ENCODE measurements at places on chromosomes 4 and X.

- DNase-seq: peak; percentile 11
Observed at GRCh38 chrX:42247241-42247640, 323.9 kb upstream of the CASK start.

GRCh38 chrX:105725228-105725627 is 97.1 kb upstream of the NRK start:
- DNase-seq: no peak

- no peak for DNase-seq
Observed at GRCh38 chrX:153644356-153645125, 2.5 kb upstream of the DUSP9 start.

GRCh38 chr4:180634306-180634705 is 1608.9 kb upstream of the TENM3 start:
- DNase-seq: no peak

GRCh38 chr4:82893942-82894341 is 3.0 kb upstream of the SEC31A start:
- peak; percentile 33 for DNase-seq

DNA sequence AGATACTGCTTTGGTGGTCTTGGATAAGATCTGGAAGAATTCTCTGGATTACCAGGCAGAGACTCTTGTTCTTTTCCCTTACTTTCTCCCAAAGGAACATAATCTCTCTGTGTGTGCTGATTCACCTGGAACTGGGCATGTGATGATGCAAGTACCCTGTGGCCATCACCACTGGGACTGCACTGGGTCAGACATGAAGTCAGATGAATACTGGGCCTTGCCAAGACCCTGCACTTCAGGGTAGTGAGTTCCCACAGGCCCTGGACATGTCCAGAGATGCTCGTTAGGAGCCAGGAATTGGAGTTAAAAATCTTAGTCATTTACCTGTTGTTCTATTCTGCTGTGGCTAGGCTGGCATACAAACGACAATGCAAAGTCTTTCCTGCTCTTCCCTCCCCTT is 290.1 kb upstream of the BMP3 start:
- DNase-seq: no peak

DNA sequence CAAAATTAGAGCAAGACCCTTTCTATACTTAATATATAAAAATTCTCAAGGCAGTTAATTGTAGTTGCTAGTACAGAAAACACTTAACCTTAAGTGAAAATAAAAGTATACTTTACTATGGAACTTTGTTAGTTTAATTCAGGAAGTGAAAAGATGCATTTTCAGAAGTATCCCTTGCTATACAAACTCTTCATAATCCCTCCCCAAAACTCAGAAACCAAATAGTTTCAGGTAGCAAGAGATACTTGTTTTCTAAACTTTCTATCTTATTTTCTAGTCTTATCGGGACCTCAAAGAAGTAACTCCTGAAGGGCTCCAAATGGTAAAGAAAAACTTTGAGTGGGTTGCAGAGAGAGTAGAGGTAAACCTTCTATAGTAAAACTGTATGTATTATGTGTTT is 14.3 kb downstream of the PAICS start:
- no peak for DNase-seq

DNA sequence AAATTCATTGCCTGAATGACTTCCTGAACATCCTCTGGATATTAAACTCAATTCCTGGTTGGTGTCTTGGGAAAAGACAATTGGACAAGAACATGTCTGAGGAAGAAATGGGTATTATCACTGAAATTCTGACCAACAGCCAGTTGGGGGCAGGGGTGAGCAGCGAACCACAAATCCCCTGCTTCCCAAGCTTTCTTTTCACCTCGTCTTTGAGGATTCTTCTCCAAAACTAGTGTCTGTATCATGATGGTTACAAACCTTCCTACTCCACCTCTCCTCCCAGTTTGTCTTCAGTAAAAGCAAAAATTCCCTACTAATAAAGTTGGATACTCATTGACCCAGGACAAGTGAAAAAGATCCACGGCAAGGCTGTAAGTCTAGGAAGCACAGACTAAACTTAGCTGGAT is 48.3 kb upstream of the WDR1 start:
- peak; percentile 51 for DNase-seq

GRCh38 chrX:13845721-13846378 is 29.0 kb upstream of the GPM6B start:
- peak; percentile 54 for DNase-seq

Measured in iris pigment epithelial cell (primary cell).